ENCODE measurements at places on chromosomes 3 and 15.

- no peak for DNase-seq
Measured at GRCh38 chr3:183178833-183179549, 16.5 kb upstream of the LAMP3 start.

GRCh38 chr3:119580067-119580760, 922 bp downstream of the ADPRH start:
- no peak for DNase-seq

DNA sequence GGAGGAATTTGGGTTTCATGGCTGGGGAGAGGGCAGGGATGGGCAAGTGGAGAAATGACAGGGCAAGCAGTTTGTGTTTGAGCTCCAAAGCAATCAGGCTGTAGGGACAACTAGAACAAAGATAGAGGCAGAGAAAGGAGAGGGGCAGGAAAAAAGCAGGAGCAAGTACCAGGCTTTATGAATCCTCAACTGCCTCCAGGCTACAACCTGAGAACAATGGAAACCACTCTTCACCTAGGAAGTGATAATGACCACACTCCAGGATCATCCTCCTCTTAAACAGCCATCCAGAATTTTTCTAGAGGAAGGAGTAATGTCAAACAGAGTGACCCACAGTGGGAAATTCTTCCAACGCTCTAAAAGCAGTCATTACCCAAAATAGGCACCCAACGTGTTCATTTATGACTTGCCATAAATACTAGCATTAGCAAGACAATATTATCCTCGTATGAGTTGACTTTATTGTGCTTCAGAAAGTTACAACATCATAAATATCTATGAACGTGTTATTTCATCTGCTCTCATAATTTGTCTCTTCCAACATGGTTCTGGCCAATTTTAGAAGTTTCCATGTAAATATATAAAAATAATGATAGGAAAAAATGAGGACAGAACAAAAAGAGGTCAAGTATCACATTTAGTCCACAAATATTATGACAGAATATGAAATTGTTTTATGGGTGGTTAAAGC, 50.5 kb downstream of the TNFAIP8L3 start:
- no peak for DNase-seq

DNA sequence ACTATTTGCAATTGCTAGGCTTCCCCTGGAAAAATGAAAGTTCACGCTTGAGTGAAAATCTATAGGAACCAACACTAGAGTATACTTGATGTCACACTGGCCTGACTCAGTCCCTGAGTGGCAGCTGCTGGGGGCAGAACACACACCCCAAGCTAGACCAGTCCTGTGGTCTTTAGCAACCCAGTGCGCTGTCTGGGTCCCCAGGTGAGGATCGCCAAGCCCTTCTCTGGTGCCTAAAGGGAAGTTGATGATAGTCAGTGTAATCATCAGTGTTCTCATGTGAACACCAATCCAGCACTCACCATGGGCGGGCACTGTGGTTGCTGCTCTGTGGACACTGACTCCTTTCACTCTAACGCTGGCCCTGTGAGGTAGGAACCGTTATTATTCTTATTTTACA, 11.2 kb downstream of the ALDH1A3 start:
- DNase-seq: no peak

DNA sequence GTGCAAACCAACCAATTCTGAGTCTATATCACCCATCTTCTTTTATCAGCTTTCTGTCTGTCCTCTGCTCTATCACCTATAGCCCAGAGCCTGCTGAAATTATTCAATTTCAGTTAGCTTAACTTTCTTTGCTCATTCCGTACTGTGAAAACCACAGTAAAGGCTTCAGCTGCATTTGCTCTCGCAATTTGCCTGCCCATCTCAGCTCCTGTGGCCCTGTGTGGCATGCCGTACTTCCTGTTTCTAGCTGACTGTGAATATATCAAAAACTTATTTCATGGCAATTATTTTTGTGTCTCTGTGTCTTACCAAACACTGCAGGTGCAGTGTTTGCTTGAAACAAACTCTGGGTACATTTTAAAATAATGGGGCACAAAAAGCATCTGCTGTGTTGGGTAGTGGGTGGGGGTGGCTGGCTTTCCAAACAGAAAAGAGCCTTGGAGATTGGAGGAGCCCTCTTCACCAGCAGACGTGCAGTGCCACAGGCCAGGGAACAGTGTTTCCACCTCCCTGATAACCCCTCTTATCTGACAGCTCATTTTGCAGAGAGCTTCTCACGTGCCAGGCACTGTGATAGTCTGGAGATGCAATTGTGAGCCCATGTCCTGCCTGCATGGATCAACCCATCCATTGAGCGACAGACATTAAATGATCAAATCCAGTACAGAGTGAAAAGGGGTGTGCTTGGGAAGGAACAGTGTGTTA, 45.2 kb downstream of the GASK1A start:
- no peak for DNase-seq

- no peak for DNase-seq
Measured at GRCh38 chr3:46467562-46467961, 2.9 kb upstream of the LTF start.

GRCh38 chr15:70024521-70024920, 73.2 kb downstream of the TLE3 start:
- DNase-seq: no peak

DNA sequence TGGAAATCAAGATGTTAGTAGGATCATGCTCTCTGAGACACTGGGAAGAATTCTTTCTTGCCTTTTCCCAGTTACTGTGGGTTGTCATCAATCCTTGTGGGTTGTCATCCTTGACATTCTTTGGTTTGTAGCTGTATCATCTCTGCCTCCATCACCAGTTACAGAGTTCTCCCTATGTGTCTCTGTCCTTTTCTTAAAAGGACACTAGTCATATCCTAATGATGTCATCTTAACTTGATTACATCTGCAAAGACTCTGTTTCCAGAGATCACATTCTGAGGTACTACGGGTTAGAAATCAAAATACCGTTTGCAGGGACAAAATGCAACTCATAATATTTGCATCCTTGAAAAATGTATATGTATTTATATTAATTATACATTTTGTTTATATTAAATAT, 500.4 kb downstream of the ZBBX start:
- no peak for DNase-seq

GRCh38 chr3:51581524-51581923, 43.0 kb downstream of the RAD54L2 start:
- no peak for DNase-seq

- no peak for DNase-seq
Measured at GRCh38 chr3:71265365-71265915, 318.1 kb downstream of the FOXP1 start.

GRCh38 chr3:45647148-45647619, 42.0 kb upstream of the SACM1L start:
- no peak for DNase-seq

DNA sequence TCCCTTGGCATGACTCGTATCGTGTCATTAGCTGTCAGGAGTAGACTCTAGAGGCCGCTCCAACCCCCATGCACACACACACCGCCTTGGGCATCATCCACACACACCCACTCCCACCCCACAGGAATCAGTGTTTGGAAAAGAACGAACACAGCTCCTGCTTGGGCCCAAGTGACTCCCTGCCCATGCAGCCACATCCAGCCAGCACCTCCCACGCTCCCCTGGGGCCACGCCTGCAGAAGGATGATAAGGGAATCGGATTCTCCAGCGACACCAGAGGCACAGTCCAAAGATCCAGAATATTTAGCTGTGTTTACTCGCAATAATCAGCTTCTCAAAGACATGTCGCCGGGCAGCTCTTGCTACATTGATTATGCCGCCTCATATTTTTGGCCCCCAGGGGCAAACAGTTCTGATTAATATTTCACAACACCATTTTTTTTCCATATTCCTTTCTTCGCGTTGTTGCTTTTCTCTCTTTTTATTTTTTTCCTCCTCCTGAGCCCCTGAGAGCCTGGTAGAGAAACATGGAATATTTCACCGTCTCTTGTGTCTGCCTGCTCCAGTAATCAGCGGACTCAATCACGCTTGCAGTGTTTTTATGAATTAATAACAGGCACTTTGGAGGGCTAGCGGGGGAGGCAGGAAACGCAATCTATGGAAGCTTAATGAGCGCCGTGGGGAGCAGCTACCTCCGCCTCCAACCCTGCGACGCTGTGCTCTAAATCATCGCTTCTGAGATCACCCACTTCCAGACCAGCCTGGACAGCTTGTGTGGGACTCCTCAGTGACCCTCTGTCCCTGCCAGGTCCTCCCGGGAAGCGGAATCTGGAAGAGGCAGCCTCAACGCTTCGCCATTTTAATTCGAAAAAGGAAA, 221.4 kb downstream of the TLE3 start:
- DNase-seq: no peak

DNA sequence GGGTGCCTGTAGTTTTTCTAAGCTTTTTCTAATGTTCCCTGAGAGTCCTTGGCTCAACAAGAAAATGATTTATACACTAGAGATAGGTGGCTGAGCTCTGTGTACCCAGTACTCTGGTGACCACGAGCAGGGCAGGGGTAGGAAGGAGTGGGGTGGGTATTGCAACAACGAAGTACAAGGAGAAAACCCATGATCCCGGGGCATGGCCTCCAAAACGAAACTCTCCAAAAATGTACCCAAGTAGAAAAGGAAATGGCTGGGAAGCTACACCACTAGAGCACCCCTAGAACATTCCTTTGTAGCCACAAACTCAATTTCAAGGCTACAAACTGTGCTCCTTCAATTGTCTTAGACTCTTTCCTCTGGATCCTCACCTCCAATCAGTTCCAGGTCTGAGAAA, 138.9 kb downstream of the DUT start:
- no peak for DNase-seq

- no peak for DNase-seq
Measured at GRCh38 chr15:37015035-37015434, 85.3 kb downstream of the MEIS2 start.

DNA sequence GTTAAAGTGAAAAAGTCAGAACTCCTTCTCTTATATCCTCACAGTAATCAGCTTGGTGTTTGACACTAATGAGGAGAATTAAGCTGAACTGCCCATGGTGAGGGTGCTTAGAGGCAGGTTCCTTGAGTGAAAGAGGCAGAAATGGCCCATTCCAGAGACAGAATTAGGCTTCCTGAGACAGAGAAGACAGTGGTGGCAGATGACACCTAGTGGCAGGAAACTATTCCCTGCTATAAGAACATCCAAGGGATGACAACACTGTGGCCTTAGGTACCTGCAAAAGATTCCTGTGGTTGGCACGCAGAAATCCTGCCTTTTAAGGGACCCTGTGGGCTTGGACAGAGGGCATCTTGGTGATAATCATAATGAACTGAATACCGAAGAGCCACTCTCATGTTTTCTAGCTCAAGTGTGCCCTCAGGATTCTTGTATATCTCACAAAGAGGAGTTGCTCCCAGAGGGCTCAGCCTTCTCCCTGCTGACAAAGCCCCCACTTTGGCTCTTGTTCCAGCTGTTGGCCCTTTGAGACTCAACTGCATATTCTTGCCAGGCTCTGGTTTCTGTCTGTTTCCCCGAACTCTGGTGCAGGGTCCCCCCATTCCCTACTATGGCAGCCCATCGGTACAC, 56.0 kb downstream of the KBTBD12 start:
- peak; percentile 62 for DNase-seq

DNA sequence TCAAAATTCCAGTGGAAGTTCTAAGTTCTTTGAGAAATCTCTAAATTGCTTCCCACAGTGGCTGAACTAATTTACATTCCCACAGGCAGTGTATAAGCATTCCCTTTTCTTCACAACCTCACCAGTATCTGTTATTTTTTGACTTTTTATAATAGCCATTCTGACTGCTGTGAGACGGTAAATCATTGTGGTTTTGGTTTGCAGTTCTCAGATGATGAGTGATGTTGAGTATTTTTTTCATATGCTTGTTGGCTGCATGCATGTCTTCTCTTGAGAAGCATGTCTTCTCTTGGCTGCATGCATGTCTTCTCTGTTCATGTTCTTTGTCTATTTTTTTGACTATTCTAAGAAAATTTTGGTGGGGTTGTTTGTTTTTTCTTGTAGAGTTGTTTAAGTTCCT, 499.6 kb upstream of the CCDC54 start:
- DNase-seq: no peak

DNA sequence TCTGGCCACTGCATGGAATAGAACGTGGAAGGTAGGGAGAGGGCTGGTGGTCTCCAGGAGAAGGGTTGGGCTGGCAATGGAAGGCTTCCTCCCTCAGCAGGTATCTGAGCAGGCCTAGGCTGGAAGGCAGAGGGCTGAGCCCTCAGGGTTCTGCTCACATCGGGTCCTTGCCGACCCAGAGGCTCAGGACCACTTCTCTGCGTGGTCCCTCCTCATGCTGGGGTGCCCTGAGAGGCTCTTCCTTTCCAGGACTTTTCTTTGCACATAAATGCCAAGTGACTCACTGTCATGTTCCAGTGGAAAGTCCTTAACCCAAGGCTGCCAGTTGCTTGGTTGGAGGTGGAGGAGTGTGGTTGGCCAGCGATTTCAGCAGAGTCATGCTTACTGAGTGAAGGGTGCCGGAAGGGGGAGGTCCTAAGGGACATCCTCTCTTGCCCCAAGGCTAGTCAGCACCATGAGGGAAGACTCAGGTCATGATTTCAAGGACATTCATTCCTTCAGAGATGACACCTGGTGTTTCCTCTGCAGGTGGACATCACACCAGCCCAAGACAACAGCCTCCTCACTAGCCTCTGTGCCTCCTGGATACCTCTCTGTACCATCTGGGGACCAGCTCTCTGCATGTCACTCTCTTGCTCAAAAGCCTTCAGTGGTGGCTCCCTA, 8.2 kb downstream of the SLC6A6 start:
- DNase-seq: no peak

DNA sequence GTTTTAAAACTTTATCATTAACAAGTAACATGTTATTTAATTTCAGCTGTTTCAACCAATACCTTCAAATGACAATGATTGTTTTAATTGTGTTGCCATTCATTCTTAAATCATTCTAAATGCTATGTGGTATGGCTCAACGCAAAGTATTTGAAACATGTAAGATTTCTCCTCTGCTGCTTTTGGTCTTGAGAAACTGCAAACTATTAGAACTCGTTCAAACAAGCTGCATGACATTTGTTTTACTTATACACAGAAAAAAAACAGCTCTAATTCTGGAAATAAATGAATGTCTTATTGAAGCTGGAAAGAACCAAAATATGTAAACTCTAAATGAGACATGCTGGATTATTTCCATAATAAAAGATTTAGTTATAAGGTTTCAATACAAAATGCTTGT, 29.3 kb downstream of the FBN1 start:
- DNase-seq: no peak

GRCh38 chr3:18445401-18446148, 20.4 kb upstream of the SATB1 start:
- peak; percentile 6 for DNase-seq

Data from midbrain (tissue), 1 donor.